ENCODE measurements at places on chromosomes 11 and 22.

DNA sequence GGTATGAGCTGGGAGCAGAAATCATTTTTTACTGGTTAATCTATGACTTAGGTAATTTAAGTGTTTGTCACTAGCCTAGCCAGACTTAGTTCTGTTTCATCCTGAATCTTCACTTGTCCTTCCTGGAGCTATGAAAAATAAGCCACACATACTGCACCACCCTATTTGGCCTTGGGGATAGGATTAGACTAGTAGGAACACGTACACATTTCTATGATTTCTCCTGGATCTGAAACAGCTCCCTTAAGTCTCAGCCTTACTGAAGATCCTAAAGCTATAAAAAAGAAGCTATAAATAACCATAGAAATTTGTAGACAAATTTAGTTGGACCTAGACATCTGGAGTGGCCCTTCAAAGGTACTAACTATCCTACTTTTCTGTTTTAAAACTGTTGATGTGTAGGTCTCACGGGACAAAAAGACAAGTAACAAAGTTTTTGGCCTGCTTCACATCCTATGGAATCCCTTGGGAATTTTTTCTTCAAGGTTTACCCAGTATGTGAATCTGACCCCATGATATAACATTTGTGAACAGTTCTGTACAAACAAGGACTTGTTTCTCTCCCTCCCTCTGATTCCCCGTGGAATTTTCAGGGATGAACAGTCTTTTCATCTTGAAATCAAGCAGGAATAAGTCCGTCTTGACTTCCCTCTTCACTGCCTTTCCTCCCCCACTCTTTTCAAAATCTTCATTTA is 275.0 kb downstream of the FAM76B start:
- no peak for DNase-seq

- peak; percentile 87 for DNase-seq
Observed at GRCh38 chr11:118929501-118930093, 3.9 kb upstream of the BCL9L start.

DNA sequence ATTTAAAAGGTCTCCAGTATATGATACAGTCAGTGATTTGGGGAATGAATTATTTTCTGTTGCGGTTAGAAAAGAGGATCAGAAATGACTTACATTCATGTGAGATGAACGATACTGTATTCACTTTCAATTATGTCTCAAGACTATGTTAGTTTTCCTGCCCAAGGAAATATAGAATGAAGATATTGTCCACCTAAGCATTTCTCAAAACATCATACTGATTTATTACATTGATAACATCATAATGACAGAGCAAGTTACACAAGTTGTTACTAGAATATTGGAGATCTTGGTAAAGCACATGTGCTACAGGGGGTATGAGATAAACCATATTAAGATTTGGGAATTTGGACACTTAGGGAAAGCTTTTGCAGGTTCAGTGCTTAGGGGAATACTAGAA is 67.8 kb upstream of the OR9G4 start:
- DNase-seq = no peak

DNA sequence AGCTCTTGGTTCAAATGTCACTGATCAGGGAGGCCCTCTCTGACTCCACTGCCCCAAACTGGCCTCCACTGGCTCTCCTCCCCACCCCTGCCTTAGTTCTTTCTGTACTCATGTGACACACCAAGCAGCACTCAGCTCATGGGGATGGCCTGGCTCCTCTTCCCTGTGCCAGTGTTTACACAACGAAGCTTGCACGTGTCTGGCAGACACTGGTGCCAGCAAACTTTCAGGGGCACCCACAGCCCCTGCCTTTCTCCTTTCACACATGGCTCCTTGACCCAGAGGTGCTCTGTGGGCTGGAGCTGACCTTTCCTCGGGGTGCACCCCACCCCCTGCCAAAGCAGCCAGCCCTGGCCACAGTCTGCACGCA is 37.6 kb upstream of the PARVG start:
- DNase-seq = no peak

GRCh38 chr22:44147821-44148574 is 32.7 kb upstream of the PARVG start:
- no peak for DNase-seq

- DNase-seq = no peak
Observed at GRCh38 chr22:38170469-38170868, 11.2 kb downstream of the PLA2G6 start.

DNA sequence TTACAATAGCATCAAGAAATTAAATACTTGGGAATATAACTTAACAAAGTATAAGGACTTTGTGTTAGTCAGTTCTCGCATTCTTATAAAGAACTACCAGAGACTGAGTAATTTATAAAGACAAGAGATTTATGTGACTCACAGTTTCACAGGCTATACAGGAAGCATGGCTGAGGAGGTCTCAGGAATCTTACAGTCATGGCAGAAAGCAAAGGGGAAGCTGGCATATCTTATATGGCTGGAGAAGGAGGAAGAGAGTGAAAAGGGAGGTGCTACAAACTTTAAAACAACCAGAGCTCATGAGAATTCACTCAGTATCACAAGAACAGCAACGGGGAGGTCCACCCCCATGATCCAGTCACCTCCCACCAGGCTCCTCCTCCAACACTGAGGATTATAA is 32.0 kb upstream of the CCDC134 start:
- DNase-seq = no peak

DNA sequence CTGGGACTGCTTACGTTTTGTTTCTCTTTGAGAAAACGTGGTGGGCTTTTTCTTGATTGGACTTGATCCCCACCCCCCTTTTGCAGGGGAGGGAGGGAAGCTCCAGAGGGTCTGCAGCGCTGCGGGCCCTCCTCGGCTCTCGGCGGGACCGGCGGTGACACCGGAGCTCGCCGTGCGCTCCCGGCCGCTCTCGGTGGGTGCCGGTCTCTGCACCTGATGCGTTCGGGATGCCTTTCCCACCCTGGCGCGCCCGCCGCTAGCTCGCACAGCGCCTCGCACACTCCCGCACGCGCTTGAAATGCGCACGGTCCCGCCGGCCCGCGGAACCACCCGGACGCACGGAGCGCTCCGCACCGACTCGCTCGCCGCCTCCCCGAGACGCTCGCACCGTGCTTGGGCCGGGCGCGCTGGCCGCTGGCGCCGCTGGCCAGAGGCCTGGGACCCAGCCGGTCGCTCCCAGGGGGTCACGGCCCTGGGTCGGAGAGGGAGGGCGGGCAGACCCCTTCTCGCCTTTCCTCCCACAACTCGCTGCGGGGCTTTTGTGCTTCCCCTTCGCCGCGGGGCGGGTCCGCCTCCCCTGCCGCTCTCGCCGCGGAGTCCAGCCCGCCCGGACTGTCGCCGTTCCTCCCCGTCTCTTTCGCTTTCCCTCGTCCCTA is 1.0 kb downstream of the ZBTB16 start:
- no peak for DNase-seq

Measured in activated CD8-positive, alpha-beta memory T cell treated with anti-CD3 and anti-CD28 coated beads, Interleukin-2, amount 10 ng/mL, durations not matched to agents 7 days and 5 days (primary cell).